NCI-H1930 (cell line): ENCODE measurements at places on chromosomes 12 and 14.

DNA sequence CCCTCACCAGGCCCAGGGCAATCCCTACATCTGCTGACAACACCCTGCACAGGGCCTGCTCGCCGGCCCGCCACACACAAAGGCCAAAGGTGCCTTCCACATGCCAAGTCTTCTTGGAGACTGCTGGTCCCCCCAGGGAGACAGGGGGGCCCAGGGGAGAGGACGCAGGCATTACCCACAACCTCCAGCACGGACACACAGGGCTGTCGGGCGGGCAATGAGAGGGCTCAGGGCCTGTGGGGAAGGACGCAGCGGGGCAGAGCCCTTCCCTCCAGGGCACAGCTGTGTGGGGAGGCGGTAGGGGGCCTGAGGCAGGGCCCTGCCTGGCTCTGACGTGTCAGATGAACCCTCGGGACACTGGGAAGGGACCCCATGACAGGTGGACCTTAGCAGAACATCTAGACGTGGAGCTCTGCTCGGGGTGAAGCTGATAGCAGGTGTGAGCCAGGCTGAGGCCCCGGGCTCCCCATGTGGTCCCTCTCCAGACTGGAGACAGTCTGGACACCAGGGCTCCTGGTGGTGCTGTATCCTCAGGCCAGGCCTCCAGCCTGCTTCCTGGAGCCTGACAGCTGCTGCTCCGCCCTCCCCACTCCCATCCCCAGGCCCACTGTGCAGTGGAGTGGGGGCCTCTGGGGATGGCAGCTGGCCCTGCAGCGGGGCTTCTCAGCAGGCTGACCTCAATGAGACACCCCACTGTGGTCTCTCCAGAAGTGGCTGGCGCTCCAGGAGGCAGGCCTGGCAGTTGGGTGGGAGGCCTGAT lies 31.6 kb upstream of the NUDT14 start:
- DNase-seq: no peak

DNA sequence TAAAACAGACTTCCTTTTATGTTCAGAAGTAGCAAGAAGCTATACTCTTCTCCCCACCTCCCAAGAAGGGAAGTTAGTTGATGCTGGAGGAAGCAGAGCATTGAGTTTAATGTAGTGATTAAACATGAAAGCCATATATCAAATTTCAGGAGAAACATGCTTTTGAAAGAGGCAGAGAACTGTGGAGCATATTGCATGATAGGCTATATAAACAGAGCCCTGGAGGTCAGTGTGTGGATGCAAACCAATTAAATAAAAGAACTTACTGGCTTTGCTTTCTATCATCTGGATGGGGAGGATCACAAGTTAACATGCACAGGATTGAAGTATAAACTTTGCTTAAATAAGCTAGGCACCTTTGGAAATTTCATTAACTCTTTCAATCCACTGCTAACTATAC lies 94.1 kb downstream of the MSRB3 start:
- no peak for DNase-seq

GRCh38 chr14:57883061-57883460 lies 17.2 kb upstream of the SLC35F4 start:
- DNase-seq: no peak

- DNase-seq: no peak
Observed at GRCh38 chr12:4275016-4275869, 1.7 kb downstream of the CCND2 start.

DNA sequence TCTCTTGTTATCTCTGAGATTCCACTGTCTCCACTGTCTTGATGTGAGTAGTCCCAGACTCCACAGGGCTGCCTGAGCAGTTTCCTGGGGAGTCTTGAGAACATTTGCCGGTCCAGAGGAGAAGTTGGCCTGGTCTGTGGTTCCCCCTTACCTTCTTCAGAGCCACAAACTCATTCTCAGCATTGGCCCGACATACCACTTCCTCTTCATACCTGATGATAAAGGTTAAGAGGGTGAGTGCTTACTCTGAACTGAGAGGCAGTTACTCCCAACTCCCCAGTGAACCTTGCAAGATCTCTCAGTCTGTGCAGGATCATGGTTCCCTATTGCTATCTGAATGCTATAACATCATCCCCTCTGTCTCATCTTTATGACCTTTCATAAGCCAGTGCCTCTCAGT lies 2.6 kb downstream of the KRT84 start:
- DNase-seq: no peak

GRCh38 chr14:31057035-31057434 lies 30.9 kb upstream of the STRN3 start:
- no peak for DNase-seq

GRCh38 chr14:80933282-80933681 lies 8.3 kb downstream of the CEP128 start:
- DNase-seq: no peak

DNA sequence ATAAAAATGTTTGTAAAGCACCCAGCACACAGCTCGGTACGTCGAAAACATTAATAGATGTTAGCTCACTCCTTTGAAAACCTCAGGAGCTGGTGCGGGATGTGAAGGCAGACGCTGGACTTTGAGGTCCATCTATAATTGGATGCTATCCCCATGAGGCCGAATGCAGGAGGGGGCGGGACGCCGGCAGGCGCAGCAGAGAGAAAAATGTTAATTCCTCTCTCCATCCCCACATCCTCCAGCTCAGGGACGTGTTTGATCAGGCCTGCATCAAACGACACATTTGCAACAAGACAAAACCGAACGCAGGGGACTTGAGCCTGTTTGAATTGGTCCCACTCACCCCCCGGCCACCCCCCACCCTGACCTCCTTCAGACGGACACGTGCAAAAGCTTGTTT lies 231.0 kb downstream of the RBM19 start:
- no peak for DNase-seq

DNA sequence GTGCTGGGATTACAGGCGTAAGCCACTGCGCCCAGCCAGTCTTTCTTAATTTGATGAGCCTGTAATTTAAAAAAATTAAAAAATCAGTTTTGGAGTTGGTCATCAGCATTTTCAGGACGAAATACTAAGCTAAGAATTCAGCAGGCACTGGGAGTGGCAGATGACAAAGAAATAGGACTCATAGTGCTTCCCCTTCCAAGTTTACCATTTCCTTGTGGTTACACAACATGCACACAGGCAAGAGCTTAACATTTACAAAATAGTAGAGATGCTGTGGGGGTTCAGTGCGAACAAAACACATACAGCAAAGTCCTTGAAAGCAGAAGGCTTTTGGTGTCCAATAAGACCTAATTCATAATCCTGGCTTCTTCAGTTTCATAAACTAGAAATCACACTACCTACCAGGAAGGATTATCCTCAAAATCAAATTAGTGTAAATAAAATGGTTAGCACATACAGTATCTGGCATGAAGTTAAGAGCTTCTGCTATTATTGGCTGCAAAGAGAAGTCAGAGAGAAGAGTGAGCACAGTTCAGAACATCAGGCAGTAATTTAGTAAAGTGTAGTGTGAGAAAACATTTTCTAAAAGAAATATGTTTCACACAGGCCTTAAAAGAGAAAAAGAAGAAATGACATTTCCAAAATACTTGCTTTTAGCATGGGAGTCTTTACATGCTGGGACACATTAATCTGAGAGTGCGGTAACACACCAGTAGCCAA lies 22.2 kb upstream of the KIF21A start:
- DNase-seq: no peak

- no peak for DNase-seq
Observed at GRCh38 chr12:22335794-22336166, 1.3 kb upstream of the ST8SIA1 start.
